ENCODE measurements at places on chromosomes 4 and X.

DNA sequence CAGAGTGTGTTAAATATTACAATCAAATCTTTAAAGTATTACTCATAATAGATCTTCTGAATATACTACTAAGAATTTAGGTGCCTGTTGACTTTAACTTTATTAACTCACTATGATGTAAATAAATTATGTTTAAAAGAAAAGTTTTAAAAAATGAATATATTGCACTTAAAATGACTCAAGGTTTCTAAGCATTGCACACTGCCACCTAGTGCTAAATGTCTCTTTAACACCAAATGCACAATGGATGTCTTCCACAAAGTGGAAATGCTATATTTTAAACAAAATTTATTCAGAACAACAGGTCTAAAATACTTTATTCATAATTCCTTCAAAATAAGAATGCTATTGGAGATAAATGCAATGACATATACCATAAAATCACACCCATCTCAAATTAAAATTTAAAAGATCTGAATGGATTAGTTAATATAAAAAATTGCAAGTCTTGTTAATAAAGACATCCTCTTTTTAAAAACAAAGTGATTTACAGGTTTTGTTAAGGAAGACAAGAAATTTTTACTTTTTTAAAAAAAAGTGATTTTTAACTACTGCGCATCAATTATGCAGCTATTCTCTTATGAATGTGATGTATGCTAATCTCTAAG, 5.5 kb downstream of the INPP4B start:
- no peak for DNase-seq

DNA sequence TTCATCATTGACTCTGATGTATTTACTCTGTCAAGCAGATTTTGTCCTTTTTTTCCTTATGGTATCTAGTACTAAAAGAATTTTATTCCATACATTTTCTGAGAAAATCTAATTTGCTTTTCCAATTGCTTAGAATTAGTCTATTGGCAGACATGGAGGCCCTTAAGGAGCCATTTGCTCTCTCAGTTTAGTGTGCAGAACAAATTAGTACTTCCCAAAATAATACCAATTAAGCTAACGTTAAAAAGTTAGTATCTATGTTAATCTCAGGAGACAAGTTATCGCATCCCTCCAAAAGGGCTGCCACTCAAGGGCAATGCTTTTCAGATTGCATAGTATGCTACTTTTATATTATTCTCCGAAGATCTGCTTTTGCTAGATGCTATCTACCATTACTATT, 47.7 kb downstream of the PDHA2 start:
- DNase-seq: no peak

GRCh38 chr4:78787392-78788006, 11.3 kb downstream of the BMP2K start:
- DNase-seq: no peak

DNA sequence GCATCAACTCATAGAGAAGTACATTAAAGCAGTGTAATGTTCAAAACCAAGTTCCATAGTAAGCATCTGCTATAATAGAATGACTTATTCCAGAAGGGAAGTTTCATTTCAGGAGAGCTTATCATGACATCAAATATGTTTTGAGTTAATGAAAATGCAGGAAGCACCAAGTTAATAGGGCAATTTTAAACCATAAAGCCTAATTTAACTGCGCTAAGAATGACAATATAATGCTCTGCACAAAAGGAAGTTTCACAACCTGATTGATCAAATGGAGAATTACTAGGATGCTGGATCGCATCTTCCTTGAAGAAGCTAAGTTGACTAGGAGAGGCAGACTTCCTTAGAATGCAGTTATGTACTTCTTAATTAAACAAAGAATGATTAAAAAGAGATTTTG, 416.9 kb upstream of the MAGEB2 start:
- DNase-seq: no peak

GRCh38 chr4:112296949-112297880, at the start of gene ALPK1:
ALPK1 (plus strand) TSS chr4:112297369.
- DNase-seq: peak; percentile 69

- no peak for DNase-seq
Observed at GRCh38 chr4:188484256-188484655, 345.0 kb downstream of the TRIML1 start.

GRCh38 chr4:145132511-145133098, 34.5 kb downstream of the ABCE1 start:
- no peak for DNase-seq

GRCh38 chr4:17941731-17942130, 79.8 kb downstream of the LCORL start:
- DNase-seq: no peak

- DNase-seq: no peak
Observed at GRCh38 chr4:152278505-152279233, 257.2 kb downstream of the FBXW7 start.

GRCh38 chr4:79621061-79621460, 213.0 kb upstream of the GK2 start:
- no peak for DNase-seq

- DNase-seq: no peak
Observed at GRCh38 chr4:93157986-93158385, 670.6 kb upstream of the ATOH1 start.

- DNase-seq: no peak
Observed at GRCh38 chr4:24419181-24420034, 164.9 kb downstream of the DHX15 start.

- no peak for DNase-seq
Observed at GRCh38 chr4:118950929-118951570, 62.4 kb downstream of the SYNPO2 start.

GRCh38 chrX:19798423-19798822, 89.0 kb downstream of the SH3KBP1 start:
- no peak for DNase-seq

DNA sequence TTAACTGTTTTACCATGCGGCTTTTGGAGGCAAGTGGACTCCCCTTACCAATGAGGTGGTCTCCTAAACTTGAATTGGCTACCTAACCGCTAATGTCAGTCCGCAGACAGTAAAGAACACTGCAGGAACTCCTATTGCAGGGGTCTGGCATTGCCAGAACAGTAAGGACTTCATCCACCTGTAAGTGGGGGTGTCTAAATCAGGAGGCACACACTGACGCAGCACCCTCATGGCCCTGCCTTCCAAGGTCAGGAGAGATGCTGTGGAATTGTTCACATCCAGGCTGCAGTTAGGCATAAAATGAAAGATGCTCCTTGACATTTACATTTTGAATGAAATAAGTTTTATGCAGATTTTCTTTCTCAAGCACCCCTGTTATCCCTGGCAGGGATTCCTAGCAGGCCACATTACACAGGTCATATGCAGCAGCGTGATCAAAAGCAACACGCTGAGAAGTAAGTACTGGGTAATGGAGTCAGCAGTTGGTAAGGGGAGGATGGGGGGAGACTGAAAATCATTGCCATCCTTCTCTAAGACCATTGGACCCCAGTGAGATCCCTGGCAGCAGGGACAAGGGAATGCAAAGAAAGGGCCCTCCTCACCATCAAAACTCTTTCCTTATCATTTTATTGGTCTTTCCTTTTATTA, 3.8 kb downstream of the PPARGC1A start:
- DNase-seq: no peak

DNA sequence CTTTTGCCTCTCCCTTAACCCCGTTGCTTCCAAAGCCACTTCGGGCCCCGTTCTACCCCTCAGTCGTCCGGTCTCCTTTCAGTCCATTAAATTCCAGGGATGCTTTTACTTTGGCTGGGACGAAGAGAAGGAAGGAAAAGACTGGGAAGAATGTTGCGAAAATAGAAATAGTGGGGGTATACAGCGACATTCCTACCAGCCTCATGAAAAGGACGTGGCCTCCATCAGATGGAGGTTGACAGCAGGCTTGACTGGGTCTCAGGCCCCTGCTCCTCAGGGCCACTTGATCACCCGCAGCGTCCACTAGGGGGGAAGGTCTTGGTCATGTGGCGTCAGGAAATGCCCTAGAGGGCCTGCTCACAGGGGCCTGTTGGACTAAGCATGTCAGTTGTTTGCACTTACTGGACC, 657 bp upstream of the ANKRD50 start:
- DNase-seq: no peak

- peak; percentile 52 for DNase-seq
Observed at GRCh38 chrX:132022198-132022966, 720 bp upstream of the STK26 start.

DNA sequence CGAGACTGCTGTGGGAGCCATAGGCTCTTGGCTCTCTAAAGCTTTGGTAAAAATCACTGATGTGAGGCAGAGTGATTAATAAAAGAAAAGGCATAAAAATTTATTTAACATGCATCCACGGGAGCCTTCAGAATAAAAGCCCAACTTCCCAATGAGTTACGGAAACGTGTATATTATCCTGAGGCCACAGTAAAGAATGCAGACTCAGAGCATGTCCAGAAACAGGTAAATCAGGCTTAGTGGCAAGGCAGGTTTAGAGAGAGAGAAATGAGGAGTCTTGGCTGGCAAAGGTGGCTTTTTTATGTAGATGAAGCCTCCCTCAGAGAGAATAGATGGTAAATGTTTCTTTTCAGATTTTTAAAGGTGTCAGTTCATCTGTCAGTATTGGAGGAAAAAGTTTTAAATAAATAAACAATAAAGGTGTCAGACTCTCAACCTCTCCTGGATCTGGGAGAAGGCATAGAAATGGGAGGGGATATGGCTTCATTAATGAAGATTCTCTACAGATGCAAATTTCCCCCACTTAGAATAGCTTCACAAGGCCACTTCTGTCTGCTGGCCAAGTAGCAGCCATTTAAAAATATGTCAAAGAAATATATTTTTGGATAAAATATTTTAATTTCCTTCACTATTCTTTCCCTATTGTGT, 24.0 kb downstream of the C4orf51 start:
- DNase-seq: no peak

DNA sequence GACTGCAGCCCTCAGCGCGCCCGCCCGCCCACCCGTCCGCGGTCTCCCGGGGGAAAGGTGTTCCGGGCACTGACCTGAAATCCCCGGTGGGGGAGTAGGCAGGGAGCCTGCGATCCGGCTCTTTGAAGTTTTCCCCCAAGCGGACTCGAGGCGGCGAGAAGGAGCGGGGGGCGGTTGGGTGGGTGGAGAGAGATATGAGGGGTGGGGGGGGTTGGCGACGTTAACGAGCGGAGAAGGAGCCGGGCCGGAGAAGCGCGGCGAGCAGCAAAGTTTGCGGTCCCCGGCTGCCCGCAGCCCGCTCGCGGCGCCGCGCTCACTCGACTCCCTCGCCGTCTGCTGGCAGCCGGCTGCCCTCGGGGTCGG, 636 bp downstream of the BCOR start:
- DNase-seq: no peak

DNA sequence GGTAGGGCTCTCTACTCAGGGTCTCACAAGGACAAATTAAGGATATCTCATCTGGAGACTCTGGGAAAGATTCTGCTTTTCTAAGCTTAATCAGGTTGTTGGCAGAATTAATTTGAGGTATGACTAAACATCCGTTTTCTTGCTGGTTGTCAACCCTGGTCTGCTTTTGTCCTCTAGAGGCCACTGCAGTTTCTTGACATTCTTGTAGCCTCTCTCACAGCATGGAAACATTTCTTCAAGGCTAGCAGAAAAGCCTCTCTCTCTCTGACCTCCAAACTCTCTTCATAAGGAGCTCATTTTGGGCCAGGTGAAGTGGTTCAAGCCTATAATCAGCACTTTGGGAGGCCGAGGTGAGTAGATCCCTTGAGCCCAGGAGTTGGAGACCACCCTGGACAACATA, 749.5 kb upstream of the PCDH7 start:
- no peak for DNase-seq

Data from natural killer cell (primary cell).